Naive thymus-derived CD4-positive, alpha-beta T cell (primary cell): ENCODE measurements at places on chromosomes 1 and 21. TPM values are rescaled to one million over a fixed set of nuclear protein-coding genes. Genes with fewer than 3 reads are reported as not detected.

Gene RALGPS2
- total RNA-seq = 10.9 TPM

Gene TAL1
- 4.0 TPM for total RNA-seq

Gene S100A2
- 1.1 TPM in 1 of 2 replicates, not detected in the other for total RNA-seq

Gene C4BPB
- total RNA-seq = 4.9 TPM

Gene CD1B
- 0.27 TPM for total RNA-seq

Gene LDLRAD2
- not detected for total RNA-seq

Gene ETV3L
- not detected for total RNA-seq

Gene CD101
- total RNA-seq = 3.1 and 4.2 TPM in 2 replicates

GRCh38 chr1:3915551-3916121 is 15.6 kb upstream of the C1orf174 start:
- no peaks in the 10 kb centered on the region for H3K4me1 ChIP-seq
- H3K27ac ChIP-seq = no peak overlapping the region
- no peak overlapping the region for H3K4me3 ChIP-seq

GRCh38 chr1:64878090-64878489 is 88.3 kb downstream of the JAK1 start:
- H3K4me1 ChIP-seq = peaks cover 43% of the 10 kb centered on the region
- no peak for DNase-seq
- peaks cover 15% of the 10 kb centered on the region for H3K36me3 ChIP-seq

DNA sequence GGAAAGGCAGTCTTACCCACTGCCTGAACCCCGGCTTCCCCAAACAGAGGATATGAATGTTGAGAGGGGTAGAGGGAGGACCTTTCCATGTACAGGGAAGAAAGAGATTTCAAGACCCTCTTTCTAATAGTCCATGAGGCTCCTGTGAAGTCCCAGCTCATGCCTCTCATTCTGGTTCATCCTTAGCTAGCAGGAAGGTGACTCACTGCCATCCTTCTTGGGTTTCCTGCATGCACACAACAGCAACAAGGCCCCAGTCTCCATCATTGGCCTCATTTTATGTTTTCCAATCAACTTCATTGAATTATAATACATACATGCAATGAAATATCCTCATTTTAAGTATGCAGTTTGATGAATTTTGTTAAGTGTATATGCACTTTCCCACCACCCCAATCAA is 46.2 kb downstream of the SYT2 start:
- H3K36me3 ChIP-seq = no peaks in the 10 kb centered on the region
- H3K27me3 ChIP-seq = no peaks in the 10 kb centered on the region
- DNase-seq = no peak

DNA sequence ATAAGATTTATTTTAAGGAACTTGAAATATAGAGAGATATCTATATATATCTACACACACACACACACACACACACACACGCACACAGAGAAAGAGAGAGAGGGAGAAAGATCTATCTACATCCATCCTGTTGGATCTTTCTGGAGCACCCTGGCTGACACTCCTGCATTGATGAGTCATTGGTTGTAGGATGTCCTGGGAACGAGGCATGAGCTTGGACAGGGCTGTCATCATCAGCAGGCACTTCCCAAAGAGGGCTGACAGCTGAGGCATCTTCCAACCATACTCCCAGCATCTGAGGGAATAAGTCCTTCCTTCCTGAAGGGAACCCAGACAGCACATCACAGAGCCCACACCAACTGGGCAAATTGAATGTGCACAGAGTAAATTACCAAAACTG is 99.1 kb upstream of the ERG start:
- no peaks in the 10 kb centered on the region for H3K36me3 ChIP-seq
- H3K27me3 ChIP-seq = no peaks in the 10 kb centered on the region
- no peak for DNase-seq
- H3K4me1 ChIP-seq = no peaks in the 10 kb centered on the region

DNA sequence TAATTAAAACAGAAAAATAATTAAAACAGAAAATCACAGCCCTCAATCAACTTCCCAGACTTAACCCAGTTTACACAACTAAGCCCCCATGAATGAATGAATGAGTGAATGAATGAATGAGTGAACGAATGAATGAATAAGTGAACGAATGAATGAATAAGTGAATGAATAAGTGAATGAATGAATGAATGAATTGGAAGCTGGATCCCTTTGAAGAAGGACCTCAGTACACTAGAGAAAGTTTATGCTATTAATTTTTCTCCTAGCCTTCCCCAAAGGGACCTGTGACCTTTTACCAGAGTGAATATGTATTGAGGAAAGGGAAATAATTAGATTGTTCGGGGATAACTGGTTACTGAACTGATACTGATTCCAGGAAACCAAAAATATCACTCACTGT is 5.6 kb downstream of the SPSB1 start:
- no peaks in the 10 kb centered on the region for H3K27me3 ChIP-seq
- H3K4me1 ChIP-seq = peaks cover 6% of the 10 kb centered on the region
- no peak for DNase-seq
- H3K4me3 ChIP-seq = no peak overlapping the region

DNA sequence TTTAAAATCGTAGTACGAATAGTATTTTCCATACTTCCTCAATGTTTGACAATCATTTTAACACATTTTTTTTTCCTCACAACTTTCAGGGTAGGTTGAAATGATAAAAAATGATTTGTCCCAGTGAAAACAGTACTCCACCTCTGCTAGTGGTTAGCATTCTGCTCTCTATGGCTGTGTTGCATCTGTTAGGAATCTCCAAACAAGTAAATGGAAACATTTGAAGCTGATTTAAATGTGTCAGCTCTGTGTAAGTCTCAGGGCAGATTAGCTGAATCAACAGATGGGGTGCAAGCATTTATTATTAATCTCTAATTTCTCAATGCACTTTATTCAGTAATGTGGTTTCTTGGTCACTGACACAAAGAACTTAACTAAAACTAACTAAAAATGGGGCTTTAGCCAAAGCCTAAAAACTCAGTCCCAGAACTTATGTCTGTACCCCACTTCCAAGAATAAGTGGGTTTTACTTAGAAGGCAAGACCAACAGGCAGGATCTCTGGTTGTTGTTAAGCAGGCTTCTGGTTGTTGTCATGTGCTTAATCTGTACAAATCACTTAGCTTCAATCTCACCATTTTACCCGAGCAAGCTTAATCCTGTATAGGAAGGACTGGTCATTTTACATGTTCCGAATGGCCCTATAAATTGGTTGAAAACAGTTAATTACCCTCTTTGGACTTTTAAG is 67.8 kb downstream of the PRRX1 start:
- H3K27me3 ChIP-seq = no peaks in the 10 kb centered on the region
- H3K27ac ChIP-seq = no peak overlapping the region
- H3K36me3 ChIP-seq = no peaks in the 10 kb centered on the region
- DNase-seq = no peak

GRCh38 chr1:177281901-177282300 is 111.1 kb downstream of the BRINP2 start:
- H3K36me3 ChIP-seq = no peaks in the 10 kb centered on the region
- no peak overlapping the region for H3K4me3 ChIP-seq
- no peaks in the 10 kb centered on the region for H3K4me1 ChIP-seq
- H3K27ac ChIP-seq = no peak overlapping the region
- DNase-seq = no peak

DNA sequence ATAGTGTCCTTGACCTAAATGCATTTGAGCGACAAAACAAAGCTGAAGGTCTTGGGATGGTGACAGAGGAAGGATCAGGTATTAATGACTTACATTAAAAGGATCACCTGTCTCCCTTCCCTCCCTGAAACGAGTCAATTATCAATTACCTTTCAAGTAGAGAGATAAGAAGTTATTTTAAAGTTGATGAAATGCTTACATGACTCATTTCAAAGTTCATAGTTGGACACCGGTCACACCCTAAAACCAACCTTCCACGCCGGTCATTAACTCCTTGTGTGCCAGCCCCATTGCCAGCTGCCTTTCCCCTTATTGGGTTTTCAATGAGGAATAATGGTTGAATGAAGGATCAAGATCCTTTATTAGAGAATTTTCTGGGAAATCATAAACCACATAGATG is 129.8 kb downstream of the ZP4 start:
- no peaks in the 10 kb centered on the region for H3K36me3 ChIP-seq
- no peak overlapping the region for H3K27ac ChIP-seq
- no peaks in the 10 kb centered on the region for H3K27me3 ChIP-seq
- H3K4me1 ChIP-seq = no peaks in the 10 kb centered on the region
- no peak overlapping the region for H3K4me3 ChIP-seq
- DNase-seq = no peak

DNA sequence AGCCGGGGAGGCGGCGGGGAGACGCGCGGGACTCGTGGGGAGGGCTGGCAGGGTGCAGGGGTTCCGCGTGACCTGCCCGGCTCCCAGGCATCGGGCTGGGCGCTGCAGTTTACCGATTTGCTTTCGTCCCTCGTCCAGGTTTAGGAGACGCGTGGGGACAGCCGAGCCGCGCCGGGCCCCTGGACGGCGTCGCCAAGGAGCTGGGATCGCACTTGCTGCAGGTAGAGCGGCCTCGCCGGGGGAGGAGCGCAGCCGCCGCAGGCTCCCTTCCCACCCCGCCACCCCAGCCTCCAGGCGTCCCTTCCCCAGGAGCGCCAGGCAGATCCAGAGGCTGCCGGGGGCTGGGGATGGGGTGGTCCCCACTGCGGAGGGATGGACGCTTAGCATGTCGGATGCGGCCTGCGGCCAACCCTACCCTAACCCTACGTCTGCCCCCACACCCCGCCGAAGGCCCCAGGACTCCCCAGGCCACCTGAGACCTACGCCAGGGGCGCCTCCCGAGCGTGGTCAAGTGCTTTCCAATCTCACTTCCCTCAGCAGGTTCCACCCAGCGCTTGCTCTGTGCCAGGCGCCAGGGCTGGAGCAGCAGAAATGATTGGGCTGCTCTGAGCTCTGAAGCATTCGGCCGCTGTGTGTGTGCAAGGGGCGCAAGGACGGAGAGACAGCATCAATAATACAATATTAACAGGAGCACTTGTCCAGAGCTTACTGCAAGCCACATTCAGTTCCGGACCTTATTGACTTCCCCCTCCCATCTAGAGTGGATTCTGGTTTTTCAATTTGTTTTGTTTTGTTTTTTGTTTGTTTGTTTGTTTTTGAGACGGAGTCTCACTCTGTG is 10.3 kb downstream of the SIM2 start:
- no peak overlapping the region for H3K4me3 ChIP-seq
- peaks cover 32% of the 10 kb centered on the region for H3K27me3 ChIP-seq
- H3K27ac ChIP-seq = no peak overlapping the region
- no peaks in the 10 kb centered on the region for H3K36me3 ChIP-seq

DNA sequence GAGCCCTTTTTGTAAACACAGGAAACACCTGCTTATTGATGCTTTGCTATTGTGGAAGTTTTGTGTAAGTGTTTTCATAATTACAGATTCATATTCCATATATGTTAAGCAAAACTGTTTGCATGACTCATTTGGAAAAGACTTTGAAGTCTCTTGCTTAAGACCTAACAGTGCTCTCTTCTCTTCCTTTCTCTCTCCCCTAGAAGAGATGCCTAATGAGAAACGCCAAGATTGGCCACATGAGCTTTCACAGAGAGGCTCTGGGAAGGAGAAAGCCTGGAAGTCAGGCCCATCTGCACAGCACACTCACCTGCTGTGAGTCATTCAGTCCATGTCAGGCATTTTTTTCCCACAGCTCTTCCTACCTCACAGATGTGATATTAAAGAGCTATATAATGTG is 101.6 kb upstream of the PALMD start:
- no peaks in the 10 kb centered on the region for H3K36me3 ChIP-seq
- DNase-seq = no peak
- H3K4me3 ChIP-seq = no peak overlapping the region
- H3K27ac ChIP-seq = no peak overlapping the region
- H3K4me1 ChIP-seq = no peaks in the 10 kb centered on the region

- no peaks in the 10 kb centered on the region for H3K27me3 ChIP-seq
- peaks cover 19% of the 10 kb centered on the region for H3K4me1 ChIP-seq
- DNase-seq = no peak
- no peak overlapping the region for H3K27ac ChIP-seq
Observed at GRCh38 chr1:214633686-214634085, 30.7 kb downstream of the CENPF start.

GRCh38 chr1:41767534-41768525 is 150.9 kb downstream of the HIVEP3 start:
- H3K27me3 ChIP-seq = no peaks in the 10 kb centered on the region
- DNase-seq = no peak
- no peaks in the 10 kb centered on the region for H3K4me1 ChIP-seq
- H3K27ac ChIP-seq = no peak overlapping the region
- H3K36me3 ChIP-seq = no peaks in the 10 kb centered on the region

DNA sequence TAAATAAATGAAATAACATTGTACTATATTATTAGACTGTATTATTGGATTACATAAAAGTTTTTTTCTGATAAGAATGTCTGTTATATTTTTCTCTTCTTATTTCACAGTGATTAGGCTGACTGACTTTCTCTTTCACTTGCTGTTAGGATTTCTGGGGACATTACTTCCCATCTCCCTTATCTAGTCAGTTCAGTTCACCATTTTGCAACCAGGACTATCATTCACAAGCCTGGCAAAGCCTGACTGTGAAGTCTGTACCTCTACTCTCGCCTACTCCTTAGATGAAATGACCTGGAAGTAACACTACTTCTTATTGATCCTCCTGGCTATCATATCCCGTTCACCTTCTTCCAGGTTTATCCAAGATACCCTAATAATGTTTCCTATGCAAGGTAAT is 676.6 kb downstream of the USP25 start:
- no peak overlapping the region for H3K4me3 ChIP-seq
- no peaks in the 10 kb centered on the region for H3K36me3 ChIP-seq
- DNase-seq = no peak
- H3K4me1 ChIP-seq = no peaks in the 10 kb centered on the region

- no peaks in the 10 kb centered on the region for H3K36me3 ChIP-seq
- H3K4me1 ChIP-seq = peaks cover 4% of the 10 kb centered on the region
- no peak overlapping the region for H3K4me3 ChIP-seq
- no peak overlapping the region for H3K27ac ChIP-seq
- no peaks in the 10 kb centered on the region for H3K27me3 ChIP-seq
- DNase-seq = no peak
Observed at GRCh38 chr1:208233546-208233945, 10.6 kb downstream of the PLXNA2 start.

GRCh38 chr21:29064850-29065481 is 8.5 kb downstream of the CCT8 start:
- H3K4me1 ChIP-seq = no peaks in the 10 kb centered on the region
- no peak for DNase-seq
- no peak overlapping the region for H3K27ac ChIP-seq
- no peaks in the 10 kb centered on the region for H3K27me3 ChIP-seq

DNA sequence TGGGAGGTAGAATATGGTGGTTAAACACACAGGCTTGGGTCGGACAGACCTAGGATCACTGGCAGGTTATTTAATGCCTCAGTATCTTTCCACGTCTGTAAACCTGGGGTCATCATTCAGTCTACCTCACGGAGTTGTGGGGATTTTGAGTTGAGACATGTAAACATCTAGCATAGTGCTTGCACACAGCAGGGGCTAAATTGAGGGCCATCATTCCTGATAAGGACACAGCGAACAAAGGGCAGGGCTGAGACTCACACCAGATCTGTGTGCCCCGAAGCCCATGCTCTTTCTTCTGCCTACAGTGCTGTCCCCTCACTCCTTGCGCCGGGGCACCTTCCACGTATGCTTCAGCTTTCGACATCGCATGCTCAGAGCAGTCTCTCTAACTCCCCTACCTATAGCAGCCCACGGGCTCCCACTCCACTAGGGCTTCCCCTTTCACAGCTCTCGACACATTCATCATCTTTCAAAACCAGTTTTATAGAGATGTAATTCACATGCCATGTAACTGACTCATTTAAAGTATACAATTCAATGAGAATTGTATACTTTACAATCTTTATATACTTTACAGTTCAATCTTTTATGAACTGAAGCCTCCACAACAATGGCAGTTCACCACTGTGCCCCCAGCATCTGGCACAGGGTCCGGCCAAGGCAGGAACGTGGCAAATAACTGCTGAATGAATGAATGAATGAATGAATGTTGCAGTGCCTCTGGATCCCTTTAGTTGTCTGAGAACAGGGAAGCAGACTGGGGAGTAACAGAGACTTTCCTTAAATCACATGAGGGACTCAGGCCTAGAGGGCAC is 48.0 kb downstream of the GPR161 start:
- no peaks in the 10 kb centered on the region for H3K4me1 ChIP-seq
- H3K27me3 ChIP-seq = no peaks in the 10 kb centered on the region
- DNase-seq = no peak
- H3K27ac ChIP-seq = no peak overlapping the region
